ENCODE measurements at places on chromosomes 3 and 15.

GRCh38 chr3:57505901-57506300 is 38.2 kb downstream of the DNAH12 start:
- DNase-seq, result no peak

DNA sequence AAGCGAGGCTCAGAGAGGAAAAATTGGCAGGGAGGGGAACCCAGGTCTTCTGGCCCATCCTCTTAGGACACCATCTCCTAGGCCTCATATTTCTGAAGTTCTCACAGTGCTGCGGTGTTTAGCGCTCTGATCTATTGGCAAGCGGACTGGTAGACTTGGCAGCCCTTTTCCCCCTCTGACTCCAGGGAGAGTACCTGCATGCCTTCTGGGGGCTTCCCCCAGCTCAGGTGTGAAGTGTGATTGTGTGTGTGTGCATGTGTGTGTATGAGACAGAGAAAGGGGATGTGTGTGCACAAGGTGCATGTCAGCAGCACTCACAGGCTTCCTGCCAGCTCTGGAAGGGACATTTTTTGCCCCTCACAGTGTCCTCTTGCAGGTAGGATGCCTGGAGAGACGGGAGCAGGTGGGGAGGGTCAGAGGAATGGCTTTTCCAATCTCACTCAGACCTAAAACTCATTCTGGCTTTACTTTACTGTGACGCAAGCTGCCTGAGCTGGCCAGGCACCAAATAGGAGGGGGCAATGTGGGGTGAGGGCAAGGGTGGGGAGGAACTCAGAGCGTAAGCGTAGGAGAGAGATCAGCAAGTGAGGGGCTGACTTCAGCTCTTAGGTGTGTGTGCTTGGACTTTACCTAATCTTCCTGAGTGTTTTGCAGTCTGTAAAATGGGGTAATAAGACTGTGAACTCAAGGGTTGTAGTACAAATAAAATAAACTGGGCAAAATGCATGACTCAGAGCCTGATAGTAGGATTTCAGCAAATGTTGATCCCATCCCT is 4.0 kb upstream of the IL17RE start:
- DNase-seq, result no peak

GRCh38 chr15:70234256-70234905 is 136.7 kb upstream of the TLE3 start:
- no peak for DNase-seq

GRCh38 chr15:58527573-58528187 is 95.9 kb downstream of the LIPC start:
- DNase-seq, result no peak

GRCh38 chr3:138468886-138469285 is 34.5 kb downstream of the ESYT3 start:
- DNase-seq, result no peak

GRCh38 chr3:158820521-158820920 is 18.7 kb downstream of the MFSD1 start:
- no peak for DNase-seq

- DNase-seq, result no peak
These were observed 841.2 kb downstream of the TUSC7 start for GRCh38 chr3:117550766-117551165.

DNA sequence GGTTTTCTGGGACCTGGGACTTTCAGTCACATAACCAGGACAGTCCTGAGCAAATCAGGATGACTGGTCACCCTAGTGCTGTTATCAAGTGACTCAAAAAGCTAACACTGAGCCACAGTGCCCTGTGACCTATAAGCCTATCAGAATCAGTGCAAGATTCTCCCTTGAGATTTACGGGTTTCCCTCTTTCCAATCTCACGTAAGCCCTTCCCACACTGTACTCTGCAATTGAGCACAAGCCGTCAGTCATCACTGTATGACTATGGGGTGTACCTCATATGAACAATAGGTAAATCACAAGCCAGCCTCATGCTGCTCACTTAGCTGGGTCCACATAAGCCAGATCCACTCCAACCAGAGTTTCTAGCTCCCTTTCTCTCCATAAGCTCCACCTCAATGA is 21.0 kb upstream of the CLDN18 start:
- DNase-seq, result peak; percentile 78

GRCh38 chr3:51378726-51379125 is 6.4 kb upstream of the MANF start:
- no peak for DNase-seq

DNA sequence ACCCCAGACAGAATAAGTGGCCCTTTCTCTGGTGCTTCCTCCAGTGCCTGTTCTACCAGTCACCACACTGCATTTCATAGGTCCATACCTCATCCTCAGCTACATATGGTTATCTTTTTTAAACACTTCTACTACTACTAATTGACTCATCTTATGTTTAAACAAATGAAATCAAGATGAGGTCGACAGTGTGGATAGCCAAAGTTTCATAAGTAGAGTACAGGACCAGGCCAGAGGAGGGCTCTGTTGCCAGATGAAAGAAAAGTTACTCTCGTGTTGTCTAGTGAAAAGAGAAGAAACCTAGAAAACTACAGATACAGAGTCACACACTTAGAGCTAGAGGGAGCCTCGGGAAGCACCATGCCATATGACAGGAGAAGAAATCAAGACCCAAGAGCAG is 296.1 kb downstream of the VPS13C start:
- no peak for DNase-seq

- no peak for DNase-seq
These were observed 112.1 kb downstream of the GOLIM4 start for GRCh38 chr3:167983583-167983982.

- DNase-seq, result peak; percentile 25
These were observed 554.5 kb upstream of the TBL1XR1 start for GRCh38 chr3:177751770-177752169.

DNA sequence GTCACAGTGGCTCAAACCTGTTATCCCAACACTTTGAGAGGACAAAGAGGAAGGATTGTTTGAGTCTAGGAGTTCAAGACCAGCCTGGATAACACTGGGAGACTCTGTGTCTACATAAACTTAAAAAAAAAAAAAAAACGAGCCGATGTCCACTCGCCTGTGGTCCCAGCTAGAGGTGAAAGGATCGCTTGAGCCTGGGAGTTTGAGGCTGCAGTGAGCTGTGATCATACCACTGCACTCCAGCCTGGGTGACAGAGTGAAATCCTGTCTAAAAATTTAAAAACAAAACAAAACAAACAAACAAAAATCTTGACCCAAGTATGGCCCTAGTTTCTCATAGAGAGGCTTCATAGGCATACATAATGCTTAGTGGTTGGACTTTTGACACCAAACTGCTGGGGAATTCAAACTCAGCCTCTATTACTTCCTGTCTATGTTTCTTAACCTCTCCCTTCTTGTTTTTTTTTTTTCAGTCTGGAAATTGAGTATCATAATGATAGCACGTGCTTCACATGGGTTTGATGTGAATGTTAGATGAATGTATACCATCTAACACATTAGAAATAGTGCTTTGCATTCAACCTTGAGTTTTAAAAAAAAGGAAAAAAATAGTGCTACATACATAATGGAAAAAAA is 46.4 kb upstream of the CAPN7 start:
- no peak for DNase-seq

DNA sequence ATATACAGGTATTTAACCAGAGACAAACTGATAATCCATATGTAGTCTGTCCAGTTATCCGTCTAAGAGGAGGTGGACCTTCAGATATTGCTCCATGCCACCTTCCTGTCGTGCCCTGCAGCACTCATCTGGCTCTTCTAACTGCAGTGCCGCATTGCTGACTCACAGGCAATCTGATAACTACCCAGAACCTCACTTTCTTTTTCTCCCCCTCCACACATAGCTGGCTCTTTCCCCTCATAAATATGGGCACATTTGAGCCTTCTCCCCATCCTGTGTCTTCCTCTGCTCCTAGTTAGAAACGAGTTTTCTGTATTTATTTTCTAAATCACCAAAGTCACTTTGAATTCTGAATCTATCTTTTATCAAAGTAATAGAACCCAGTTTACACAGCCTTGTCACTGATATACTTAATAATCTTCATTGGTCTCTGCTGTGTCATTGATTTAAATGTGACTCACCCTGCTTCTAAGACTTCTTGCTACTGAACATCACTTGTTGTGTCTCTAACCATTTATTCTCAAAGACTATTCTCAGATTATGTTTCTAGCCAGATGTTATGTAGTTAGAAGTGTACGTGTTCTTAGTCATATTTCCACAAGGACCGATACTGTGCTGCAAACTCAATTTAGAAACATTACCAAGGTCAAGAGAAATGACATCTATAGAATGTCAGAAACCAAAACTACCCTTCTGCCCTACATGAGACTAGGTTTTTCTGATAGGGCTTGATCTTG is 17.4 kb upstream of the KCNMB2 start:
- DNase-seq, result peak; percentile 96

- DNase-seq, result no peak
These were observed 13.3 kb downstream of the RNF123 start for GRCh38 chr3:49702672-49703071.

DNA sequence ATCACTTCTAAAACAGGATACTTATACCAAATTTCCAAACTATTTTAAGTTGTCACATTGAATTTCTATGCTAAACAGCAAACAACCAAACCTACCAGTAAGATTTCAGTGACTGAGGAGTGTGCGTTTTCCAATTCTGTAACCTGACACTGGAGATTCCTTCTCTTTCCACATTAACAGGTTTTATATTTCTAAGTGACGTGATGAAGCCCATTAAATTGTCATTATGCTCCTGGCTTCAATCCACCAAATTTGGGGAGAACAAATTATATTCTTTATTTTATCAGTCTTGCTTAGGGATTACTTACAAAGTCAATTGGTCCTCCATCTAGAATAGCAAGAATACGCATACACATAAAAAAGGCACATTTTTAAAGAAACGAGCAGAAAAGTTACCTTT is 764.8 kb upstream of the NR2F2 start:
- no peak for DNase-seq

DNA sequence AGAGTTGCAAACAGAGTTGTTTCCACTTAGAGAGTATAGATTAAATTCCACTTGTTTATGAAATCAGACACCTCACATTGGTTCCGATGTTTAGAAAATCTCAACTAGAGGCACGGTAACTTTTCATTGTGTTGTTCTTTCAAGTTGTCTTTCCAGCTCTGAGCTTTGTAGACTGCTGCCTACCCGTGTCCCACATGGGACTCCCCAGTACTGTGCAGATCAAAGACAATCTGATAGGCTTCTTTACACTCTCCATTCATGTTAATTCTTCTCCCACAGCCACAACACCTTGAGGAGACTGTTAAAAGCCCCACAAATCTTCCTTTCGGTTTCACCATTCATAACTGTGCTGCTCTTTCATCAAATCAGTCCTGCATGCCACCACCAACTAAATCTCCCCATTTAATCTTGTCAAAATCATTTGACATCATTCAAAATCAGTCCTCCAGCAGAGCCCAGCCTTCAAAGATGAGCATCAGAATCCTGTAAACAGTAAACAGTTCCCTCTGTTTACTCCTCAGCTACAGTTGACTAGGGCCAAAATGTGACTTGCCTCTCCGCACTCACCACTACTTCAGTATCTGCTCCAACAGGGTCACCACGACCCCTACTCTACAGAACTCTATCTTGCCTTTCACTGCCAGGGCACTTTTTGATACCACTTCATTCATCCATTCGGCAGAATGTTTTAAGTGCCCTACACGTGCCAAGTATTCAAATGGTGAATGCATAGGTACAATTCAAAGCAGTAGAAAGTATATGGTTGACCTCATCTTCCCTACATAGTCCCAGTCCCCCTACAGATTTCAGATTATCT is 8.3 kb downstream of the ANXA2 start:
- DNase-seq, result no peak

DNA sequence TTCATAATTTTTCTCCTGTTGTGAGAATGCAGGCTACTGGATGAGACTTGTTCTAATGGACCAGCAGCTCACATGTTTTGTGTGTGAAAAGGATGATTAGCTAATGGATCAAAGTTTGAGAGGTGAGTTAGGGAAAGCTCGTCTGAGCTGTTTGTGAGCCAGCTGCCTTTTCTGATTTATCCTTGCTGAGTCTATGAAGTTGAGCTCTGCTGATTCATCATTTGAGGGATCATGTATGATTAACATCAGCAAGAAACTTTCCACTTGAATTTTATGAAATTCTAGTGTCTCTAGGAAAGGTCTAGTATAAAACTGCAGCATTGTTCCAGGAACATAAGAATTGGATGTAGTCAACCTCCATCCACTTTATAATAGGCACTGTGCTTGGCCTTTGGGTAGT is 698.7 kb downstream of the NTRK3 start:
- DNase-seq, result no peak

GRCh38 chr3:128188326-128188725 is 35.0 kb downstream of the EEFSEC start:
- no peak for DNase-seq

- DNase-seq, result no peak
These were observed 128.6 kb downstream of the TPRG1 start for GRCh38 chr3:189300345-189300744.

DNA sequence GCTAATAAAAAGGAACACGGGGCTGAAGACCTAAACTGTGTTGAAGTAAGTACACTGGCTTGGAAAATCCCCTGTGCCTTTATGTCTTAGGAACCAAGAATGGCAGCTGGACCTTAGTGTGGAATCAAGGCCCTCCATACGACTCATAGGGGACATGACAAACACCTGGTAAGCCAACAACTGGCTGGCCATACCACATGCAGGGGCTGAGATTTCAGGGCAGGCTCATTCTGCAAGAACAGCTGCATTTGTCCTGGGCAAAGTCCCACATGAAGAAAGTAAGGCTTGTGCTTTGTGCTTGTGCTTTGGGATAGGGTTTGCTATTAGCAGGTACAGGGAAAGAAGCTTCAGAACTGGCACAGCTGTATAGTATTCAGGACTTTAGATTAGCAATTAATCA is 18.0 kb downstream of the ETV5 start:
- DNase-seq, result no peak

- no peak for DNase-seq
These were observed 153.4 kb upstream of the MCTP2 start for GRCh38 chr15:94077938-94078337.

- DNase-seq, result no peak
These were observed 132.2 kb downstream of the FNDC3B start for GRCh38 chr3:172171396-172172075.

GRCh38 chr3:194811118-194811517 is 125.4 kb downstream of the FAM43A start:
- DNase-seq, result no peak

DNA sequence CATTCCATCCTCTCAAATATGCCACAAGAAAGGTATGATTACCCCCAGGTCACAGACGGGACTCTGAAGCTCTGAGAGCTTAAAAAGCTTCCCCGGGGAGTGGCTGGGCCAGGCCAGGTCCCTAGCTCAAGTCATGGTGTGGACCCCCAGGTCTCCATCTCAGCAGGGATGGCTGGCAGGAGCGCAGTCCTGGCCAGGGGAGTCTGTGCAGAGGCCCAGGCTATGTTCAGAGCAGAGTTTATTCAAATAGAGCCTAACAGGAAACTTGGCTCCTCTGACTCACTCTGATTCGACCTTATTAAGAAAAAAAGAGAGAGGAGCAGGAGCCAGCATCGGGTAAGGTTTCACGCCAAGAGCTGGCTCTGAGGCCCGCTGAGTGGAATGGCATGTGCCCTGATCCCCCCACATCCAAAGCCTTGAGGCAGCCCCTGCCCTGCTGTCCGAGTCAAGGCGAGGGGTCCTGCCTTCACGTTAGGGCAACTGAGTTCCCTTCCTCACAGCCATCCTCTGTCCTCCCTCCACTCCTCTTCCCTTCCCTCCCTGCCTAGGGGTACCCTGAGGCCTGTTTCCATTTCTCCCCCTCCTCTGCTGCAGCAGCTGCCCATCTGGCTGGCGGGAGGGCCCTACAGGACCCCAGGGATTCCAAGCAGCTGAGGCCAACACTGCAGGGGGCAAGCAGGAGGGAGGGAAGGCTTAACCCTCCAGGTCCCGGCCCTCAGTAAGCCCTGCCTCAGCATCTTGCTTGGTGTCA is 1.9 kb upstream of the LOXL1 start:
- DNase-seq, result no peak

GRCh38 chr3:194638991-194639605 is 5.9 kb upstream of the TMEM44 start:
- DNase-seq, result no peak

- no peak for DNase-seq
These were observed 153.0 kb upstream of the ARPP21 start for GRCh38 chr3:35486295-35486694.

Data from GM12864 (cell line).